ENCODE measurements at places on chromosomes 5 and 9.
A peak's percentile ranks its signal among the peaks of the same experiment; 100 is the strongest.

DNA sequence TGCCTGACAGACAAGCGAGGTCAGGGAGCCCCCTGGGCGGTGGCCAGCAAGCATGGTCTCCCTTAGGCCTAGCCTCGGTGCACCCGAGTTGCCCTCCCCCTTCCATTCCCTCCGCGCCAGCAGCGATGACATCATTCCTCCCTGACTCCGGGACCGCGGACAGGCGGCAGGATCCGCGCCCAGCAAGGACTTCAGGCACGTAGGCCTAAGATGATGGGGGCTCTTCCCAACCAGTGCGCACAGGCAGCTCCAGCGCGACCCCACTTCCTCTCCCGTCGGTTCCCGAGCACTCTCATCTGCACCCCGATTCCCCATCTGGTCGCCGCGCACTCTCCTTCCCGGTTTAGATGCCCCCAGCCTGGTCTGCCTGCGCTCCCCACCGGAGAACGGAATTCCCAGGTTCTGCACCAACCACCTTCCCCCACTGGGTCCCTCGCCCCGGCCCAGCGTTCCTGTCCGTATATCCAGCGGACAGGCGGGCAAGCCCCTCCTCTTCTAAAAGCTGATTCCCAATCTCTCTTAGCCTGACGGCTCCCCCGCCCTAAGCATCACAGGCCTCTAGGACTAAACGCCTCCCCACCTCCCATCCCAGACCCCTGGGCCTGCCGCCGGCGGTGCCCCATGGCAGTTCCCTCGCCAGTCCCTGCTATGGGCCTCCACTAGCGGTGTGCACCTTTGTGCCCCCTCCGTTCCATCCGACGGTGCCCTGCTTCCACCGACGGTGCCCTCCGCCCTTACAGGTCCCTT, 931 bp downstream of the FAM219A start:
- H3K4me3 ChIP-seq: peak overlapping the region; percentile 90
- peaks cover 34% of the 10 kb centered on the region for H3K4me1 ChIP-seq
- no peaks in the 10 kb centered on the region for H3K36me3 ChIP-seq

GRCh38 chr9:124858330-124859046, 3.3 kb downstream of the RPL35 start:
- no peaks in the 10 kb centered on the region for H3K27me3 ChIP-seq
- no peak for DNase-seq
- H3K36me3 ChIP-seq: peaks cover 54% of the 10 kb centered on the region
- H3K27ac ChIP-seq: no peak overlapping the region

GRCh38 chr5:45677524-45677923, 18.7 kb downstream of the HCN1 start:
- no peaks in the 10 kb centered on the region for H3K4me1 ChIP-seq
- DNase-seq: no peak
- no peaks in the 10 kb centered on the region for H3K36me3 ChIP-seq
- H3K4me3 ChIP-seq: no peak overlapping the region
- no peak overlapping the region for H3K27ac ChIP-seq
- H3K27me3 ChIP-seq: no peaks in the 10 kb centered on the region

DNA sequence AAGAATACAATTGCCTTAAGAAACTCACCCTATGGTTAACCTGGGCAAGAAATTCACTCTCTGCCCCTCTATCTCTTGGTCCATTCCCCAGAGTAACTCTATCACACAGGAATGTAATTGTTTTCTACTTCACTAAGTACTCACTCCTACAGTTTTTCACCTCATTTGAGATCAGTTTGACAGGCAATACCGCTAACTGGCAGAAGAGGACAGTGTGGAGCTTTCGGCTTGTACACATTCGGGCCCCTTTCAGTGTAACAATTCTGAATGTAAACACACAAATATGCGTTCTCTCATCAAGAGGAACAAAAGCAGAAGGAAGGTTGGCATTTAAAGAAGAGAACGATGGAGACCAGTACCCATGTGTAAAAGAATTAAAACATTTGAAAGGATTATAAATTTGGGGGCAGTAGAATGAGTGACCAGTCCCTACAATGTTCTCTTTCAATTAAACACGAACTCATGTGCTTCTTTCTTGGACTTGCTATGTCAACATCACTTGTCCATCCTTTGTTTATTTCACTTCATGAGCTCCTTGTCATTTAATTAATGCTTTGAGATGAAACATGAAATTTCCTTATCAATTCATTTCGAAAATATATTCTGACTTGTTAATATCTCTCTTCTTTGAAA, 188.5 kb upstream of the GRAMD2B start:
- no peaks in the 10 kb centered on the region for H3K4me1 ChIP-seq
- no peaks in the 10 kb centered on the region for H3K27me3 ChIP-seq
- DNase-seq: no peak
- no peak overlapping the region for H3K4me3 ChIP-seq
- no peak overlapping the region for H3K27ac ChIP-seq
- no peaks in the 10 kb centered on the region for H3K36me3 ChIP-seq

DNA sequence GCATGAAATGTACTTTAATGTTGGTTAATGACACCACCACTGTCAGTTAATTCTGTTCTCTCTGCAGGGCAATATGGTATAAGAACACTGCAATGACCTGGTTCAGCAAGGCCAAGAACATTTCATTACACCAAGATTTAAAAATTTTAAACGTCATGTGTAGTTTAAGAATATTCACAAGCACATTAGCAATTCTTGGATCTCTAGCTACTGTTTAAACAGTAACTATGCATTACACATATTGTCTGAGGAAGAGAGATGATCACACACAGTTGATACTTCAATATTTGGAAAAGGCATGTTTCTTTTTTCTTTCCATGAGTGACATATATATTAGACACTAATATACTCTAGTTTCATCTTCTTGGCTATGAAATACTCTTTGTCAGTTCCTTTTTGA, 143.0 kb downstream of the ADAMTS12 start:
- no peaks in the 10 kb centered on the region for H3K36me3 ChIP-seq
- peaks cover 2% of the 10 kb centered on the region for H3K27me3 ChIP-seq
- DNase-seq: no peak
- no peak overlapping the region for H3K27ac ChIP-seq
- peaks cover 2% of the 10 kb centered on the region for H3K4me1 ChIP-seq

DNA sequence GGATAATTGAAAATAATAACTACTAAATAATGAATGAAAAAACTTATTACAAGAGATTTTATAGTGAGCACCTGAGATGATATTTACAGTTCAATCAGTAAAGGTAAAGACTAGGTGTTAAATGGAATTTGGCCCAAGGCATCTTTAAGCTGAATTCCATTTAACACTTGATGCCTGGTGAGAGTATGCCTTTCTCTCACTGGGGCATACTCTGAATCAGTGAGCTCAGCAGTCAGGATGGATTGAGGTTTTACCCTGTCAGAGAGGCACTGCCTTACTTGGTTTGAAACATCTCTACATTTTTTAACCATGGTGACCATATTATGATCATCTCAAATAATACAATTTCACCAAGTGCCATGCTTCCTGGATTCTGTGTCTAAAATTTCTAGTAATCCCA, 1416.3 kb downstream of the MAT2B start:
- no peaks in the 10 kb centered on the region for H3K4me1 ChIP-seq
- H3K4me3 ChIP-seq: no peak overlapping the region
- H3K27me3 ChIP-seq: no peaks in the 10 kb centered on the region
- H3K27ac ChIP-seq: no peak overlapping the region

DNA sequence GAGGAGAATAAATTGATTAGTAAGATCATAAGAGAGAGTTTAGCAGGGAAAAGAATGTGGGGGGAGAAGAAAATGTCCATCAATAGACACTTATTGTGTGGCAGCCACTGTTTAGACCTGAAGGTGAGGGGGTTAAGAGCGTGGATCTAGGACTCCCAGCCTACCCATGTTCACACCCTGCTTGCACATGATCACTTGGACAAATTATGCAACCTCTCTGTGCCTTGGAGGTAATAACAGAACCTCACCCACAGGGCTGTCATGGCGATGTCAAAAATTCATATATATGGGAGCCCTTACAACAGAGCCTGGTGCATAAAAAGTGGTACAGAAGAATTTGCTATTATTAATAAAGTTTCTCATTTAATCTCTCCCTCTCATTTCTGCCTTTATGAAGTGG, 86.0 kb upstream of the EQTN start:
- peak overlapping the region; percentile 5 for H3K4me3 ChIP-seq
- no peak for DNase-seq
- H3K27ac ChIP-seq: peak overlapping the region; percentile 81
- H3K36me3 ChIP-seq: no peaks in the 10 kb centered on the region
- no peaks in the 10 kb centered on the region for H3K27me3 ChIP-seq
- H3K4me1 ChIP-seq: peaks cover 97% of the 10 kb centered on the region

GRCh38 chr9:128233817-128234406, 30.7 kb downstream of the DNM1 start:
- no peak overlapping the region for H3K4me3 ChIP-seq
- no peaks in the 10 kb centered on the region for H3K36me3 ChIP-seq
- no peak overlapping the region for H3K27ac ChIP-seq
- no peak for DNase-seq

- no peaks in the 10 kb centered on the region for H3K36me3 ChIP-seq
- H3K4me3 ChIP-seq: no peak overlapping the region
- H3K4me1 ChIP-seq: no peaks in the 10 kb centered on the region
- H3K27ac ChIP-seq: no peak overlapping the region
These were observed 31.4 kb upstream of the UNC5A start for GRCh38 chr5:176778921-176779465.

DNA sequence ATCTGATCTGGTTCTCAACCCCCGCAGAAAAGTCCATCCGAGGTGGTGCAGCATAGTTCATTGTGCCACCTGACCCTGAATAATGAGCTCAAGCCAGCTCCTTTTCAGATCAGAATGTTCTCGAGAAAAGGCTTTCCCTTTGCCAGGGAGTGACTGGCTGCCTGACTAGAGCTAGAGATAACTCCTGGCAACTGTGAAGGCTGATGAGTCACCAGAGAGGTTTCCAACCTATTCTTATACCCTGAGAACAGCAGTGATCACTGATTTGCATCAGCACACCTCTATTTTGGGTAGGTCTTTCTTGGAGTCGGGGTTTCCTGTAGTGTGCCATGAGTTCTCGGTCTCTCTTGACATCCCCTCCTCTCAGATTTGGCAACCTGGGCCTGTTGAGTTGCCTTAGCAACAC, 127.9 kb downstream of the PIK3R1 start:
- no peaks in the 10 kb centered on the region for H3K36me3 ChIP-seq
- peaks cover 1% of the 10 kb centered on the region for H3K27me3 ChIP-seq
- H3K4me3 ChIP-seq: no peak overlapping the region
- DNase-seq: no peak
